ENCODE measurements at places on chromosomes 7 and 10. TPM values are rescaled to one million over a fixed set of nuclear protein-coding genes. Genes with fewer than 3 reads are reported as not detected.

DNA sequence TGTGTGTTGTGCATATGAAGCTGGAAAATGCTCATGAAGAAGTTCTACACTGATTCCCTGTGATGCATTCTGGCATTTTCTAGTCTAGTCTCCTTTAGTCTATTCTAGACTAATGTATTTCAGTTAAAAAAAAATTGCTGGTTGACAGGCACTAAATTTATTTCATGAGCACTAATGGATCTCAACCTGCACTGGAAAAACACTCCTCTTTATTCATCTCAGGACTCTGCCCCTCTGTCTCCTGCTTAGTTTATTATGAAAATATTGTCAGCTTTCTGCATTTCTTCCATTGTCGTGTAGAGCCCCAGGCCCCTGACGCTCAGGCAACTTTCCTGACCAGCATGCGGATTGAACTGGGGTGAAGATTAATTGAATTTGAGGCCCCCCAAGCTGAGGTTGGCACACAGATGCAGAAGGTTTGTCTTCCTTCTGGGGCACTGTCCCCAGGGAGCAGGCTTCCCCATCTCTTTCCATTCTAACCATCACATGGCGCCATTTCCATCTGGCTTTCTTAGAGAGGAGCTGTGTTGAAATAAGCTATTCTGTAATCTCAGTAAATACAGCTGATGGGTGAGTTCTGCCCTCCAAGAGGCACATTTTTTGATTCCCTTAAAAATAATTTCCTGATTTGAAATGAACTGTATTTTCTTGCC is 128.7 kb downstream of the INSYN2A start:
- no peak for DNase-seq

GRCh38 chr10:126302476-126302756 is 85.9 kb downstream of the ADAM12 start:
- DNase-seq = no peak

DNA sequence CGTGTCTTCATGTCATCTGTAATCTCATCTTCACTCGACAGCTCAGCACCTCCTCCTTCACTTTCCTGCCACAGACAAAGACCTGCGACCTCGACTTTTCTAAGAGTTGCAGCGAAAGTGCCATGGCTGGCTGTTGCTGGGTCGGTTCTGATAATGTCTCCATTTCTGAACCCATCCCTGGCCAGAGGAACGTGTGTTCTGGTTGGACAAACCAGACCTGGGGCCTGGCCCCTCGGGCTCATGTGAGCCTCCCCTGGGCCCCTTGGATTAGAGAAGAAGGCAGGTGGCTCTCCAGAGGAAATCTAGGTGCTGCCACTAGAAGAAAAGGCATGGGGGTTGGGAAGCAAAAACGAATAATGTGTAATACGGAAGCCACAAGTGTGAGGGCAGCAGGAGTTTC is 273.7 kb downstream of the GLRX3 start:
- no peak for DNase-seq

CALHM2 gene
- total RNA-seq = not detected

DNA sequence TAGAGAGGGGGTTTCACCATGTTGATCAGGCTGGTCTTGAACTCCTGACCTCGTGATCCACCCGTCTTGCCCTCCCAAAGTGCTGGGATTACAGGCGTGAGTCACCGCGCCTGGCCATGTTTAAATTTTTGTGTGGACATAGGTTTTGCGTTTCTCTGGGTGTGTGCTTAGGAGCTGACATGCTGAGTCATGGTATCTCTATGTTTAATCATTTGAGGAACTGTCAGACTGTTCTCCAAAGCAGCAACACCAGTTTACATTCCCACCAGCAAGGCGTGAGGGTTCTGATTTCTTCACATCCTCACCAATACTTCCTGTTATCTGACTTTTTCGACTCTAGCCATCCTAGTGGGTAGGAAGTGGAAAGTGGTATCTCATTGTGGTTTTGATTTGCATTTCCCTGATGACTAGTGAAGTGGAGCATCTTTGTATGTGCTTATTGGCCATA is 153.7 kb downstream of the DNAJB6 start:
- no peak for DNase-seq

- DNase-seq = no peak
Observed at GRCh38 chr10:126511917-126512479, 123.7 kb upstream of the ADAM12 start.

CALML3 gene
- total RNA-seq = not detected

GNAT3 gene
- not detected for total RNA-seq

GRCh38 chr10:99938563-99938962 is 71.2 kb downstream of the DNMBP start:
- no peak for DNase-seq

GRCh38 chr7:52017802-52018679 is 701.4 kb upstream of the COBL start:
- DNase-seq = peak; percentile 37

MYPN gene
- not detected for total RNA-seq

DNA sequence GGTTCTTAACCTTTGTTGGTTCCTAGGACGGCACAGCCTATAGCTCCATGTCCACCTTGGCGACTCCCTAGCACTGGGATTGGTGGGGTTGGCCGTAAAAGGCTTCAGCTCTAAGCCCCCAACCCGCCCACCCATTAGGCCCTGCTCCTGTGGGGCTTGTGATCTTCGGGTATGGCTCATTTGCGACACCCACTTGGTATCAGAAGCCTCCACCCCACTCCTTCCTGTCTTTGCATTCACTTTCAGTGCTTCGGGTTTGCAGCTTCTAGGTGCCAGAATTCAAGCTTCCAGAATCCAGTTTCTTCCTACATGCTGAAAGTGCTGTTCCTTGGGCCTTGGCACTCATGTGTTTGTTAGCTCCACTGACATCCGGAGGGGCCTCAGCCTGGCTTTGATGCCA is 39.5 kb downstream of the HABP2 start:
- DNase-seq = no peak

DNA sequence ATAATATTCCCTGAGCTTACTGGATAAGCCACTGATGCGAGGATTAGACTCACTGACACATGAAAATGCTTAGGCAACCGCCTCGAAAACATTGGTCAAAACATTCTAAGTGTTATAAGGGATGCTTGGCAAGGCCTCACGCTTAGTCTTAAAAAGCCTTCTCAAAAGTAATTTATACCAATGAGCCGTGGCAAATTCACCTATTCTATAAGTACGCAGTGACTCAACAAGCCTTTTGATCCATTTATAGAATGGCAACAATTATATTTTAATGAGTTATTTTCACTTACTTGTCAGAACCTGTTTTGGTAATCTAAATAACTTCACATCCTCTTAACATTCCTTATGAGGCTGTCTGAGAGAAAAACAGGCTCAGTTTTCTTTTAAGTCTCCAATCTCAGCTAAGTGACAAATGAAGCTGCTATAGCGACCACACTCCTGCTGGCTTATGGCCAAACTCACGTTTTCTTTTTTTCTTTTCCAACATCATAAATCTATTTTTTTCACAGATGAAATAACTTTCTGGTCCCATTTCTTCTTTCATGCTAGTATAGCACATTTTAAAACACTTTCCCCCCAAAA is 121.2 kb upstream of the AFAP1L2 start:
- no peak for DNase-seq

DNA sequence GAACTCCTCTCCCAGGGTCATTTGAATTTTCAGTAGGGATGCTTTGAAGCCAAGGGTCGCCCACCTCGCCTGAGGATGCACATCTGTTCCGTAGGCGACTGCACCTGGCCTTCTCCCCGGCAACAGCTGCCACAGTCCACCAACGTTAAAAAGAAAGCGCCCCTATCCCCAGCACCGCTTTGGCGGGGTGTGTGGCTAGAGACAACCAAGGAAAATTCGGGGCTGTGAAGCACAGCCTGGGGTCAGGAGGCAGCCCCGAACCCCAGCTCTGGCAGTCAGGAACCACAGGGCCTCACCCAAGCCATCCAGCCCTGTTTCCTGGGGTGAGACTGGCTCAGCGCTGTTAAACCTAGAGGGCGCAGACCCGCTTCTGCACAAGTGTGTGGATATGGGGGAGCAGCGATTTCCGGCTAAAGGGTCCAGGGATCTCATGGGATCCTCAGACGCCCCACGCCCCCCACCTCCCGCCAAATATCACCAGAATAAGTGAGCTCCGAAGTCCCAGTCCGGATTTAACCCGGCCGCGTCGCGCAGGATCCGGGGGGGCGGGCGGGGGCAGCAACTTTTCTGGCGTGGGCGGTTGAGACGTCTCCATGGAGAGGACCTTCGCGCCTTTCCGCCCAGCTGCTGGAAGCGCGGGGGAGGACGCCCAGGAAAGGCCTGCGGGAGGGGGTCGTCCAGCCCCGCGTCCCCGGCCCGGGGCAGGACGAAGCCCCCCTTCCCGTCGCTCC is 822 bp downstream of the ZC3HAV1L start:
- DNase-seq = no peak

GRCh38 chr10:79490400-79491142 is 21.8 kb upstream of the EIF5AL1 start:
- no peak for DNase-seq

- DNase-seq = no peak
Observed at GRCh38 chr7:25624833-25625232, 396.5 kb upstream of the NPVF start.

- no peak for DNase-seq
Observed at GRCh38 chr7:159066816-159067575, 77.7 kb downstream of the VIPR2 start.

DNA sequence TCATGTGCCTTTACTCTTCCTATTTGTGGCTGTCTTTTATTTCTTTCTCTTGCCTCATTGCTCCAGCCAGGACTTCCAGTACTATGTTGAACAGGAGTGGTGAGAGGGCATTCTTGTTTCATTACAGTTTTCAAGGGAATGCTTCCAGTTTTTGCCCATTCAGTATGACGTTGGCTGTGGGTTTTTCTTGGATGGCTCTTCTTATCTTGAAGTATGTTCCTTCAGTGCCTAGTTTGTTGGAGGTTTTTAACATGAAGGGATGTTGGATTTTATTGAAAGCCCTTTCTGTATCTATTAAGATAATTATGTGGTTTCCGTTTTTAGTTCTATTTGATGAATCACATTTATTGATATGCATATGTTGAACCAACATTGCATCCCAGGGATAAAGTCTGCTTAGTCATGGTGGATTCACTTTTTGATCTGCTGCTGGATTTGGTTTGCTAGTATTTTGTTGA is 96.8 kb downstream of the GLCCI1 start:
- no peak for DNase-seq

BRAF gene
- total RNA-seq = 27.7 TPM

- DNase-seq = no peak
Observed at GRCh38 chr10:56928714-56929113, 567.7 kb upstream of the ZWINT start.

- no peak for DNase-seq
Observed at GRCh38 chr10:3623746-3624145, 161.3 kb downstream of the KLF6 start.

- no peak for DNase-seq
Observed at GRCh38 chr7:128791972-128792327, 182 bp downstream of the CCDC136 start.

- DNase-seq = no peak
Observed at GRCh38 chr10:62728479-62728878, 76.0 kb upstream of the ADO start.

DNA sequence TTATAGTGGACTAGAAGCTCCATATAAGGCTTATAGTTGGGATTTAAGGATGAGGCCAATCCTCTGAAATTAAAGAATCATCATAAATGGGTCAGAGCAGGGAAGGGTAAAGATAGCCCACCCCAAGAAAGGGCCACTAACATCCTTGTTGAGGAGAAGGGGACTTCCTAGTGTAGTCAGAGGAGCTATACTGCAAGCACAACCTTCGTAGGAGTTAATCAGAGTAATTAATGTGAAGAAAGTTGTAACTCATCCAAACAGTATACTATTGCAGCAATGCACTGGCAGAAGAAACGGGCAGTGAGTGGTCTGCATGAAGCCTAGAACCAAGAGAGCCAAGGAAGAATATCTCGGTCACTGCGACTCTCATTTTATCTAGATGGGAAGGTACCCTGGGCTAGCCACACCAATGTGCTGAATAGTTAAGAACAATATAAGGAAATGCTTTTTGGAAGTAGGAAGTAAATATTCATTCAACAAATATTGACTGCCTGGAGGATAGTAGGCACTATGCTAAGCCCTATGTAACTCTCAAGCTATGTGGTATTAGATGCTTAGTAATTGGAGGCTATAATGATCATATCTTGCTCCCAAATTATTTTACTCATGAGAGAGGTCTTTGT is 13.3 kb downstream of the OTUD1 start:
- DNase-seq = no peak

- DNase-seq = no peak
Observed at GRCh38 chr10:48439031-48439430, 132.6 kb downstream of the MAPK8 start.

GRCh38 chr10:89894051-89894450 is 192.7 kb downstream of the KIF20B start:
- DNase-seq = no peak

DNA sequence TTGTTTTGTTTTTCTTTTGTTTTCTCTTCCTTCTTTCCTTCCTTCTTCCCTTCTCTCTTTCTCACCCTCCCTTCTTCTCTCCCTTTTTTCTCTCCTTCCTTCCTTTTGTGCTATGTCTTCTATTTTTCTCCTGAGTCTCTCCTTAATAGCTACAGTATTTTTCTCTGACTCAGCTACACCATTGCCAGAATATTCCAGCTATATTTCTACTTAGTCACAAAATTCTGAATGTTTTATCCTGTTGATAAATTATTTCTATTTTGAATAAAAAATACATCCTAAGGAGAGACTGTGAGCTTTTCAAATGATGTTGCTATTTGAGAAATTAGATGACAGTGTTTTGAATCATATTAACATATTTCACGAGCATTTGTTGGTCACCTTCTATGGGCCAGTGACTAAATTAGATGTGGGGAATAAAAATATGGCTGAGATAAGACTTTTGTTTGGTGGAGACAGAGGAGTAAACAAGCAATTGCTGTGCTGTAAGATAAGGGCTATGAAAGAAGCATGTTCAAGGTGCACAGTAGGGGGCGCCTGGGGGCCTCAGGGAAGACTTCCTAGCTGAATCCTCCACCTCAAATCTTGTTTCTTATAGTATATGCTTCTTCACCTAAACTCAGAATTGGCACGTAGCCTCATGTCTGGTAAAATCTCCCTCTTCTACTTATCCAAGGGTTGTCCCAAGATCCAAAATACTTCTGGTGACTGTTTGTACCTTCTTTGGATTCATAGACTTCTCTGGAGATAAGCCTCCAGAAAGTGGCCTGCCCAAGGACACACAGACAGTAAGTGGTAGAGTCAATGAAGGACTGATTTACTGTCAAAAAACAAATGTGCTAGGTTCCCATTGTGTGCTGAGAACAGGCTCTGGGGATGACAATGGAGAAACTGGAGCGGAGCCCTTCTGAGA is 115.5 kb upstream of the CREB5 start:
- DNase-seq = peak; percentile 45

DNA sequence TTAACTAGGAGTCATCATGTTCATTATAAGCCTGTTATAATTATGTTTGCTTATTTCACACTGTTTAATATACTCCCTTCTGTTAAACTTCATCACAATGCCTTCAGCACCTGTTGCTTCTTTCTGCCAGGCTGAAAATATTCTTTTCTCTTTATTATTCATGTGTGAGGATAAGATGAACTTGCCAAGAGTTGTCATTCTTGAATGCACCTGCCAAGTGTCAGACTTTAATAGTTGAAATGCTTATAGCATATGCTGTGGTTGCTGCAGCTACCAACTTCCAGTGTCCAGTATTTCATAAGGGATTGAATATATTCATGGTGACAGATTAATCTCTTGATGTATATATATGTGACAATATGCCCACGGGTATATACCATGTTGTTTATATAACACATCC is 339.2 kb upstream of the MEOX2 start:
- no peak for DNase-seq

Measured in neural crest cell (in vitro differentiated cells).